Activated naive CD4-positive, alpha-beta T cell (primary cell): ENCODE measurements at places on chromosomes 5 and 9.

GRCh38 chr9:137632230-137633161, 13.7 kb downstream of the EHMT1 start:
- DNase-seq, result no peak

DNA sequence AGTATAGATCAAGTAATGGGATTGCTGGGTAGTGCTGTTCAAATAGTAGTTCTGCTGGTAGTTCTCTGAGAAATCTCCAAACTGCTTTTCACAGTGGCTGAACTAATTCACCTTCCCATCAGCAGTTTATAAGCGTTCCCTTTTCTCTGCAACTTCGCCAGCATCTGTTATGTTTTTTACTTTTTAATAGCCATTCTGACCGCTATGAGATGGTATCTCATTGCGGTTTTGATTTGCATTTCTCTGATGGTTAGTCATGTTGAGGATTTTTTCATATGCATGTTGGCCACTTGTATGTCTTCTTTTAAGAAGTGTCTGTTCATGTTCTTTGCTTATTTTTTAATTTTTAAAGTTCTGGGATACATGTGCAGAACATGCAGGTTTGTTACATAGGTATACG, 279.2 kb upstream of the NREP start:
- no peak for DNase-seq

- DNase-seq, result no peak
These were observed 50.7 kb downstream of the PPP2R2B start for GRCh38 chr5:146827901-146828300.

DNA sequence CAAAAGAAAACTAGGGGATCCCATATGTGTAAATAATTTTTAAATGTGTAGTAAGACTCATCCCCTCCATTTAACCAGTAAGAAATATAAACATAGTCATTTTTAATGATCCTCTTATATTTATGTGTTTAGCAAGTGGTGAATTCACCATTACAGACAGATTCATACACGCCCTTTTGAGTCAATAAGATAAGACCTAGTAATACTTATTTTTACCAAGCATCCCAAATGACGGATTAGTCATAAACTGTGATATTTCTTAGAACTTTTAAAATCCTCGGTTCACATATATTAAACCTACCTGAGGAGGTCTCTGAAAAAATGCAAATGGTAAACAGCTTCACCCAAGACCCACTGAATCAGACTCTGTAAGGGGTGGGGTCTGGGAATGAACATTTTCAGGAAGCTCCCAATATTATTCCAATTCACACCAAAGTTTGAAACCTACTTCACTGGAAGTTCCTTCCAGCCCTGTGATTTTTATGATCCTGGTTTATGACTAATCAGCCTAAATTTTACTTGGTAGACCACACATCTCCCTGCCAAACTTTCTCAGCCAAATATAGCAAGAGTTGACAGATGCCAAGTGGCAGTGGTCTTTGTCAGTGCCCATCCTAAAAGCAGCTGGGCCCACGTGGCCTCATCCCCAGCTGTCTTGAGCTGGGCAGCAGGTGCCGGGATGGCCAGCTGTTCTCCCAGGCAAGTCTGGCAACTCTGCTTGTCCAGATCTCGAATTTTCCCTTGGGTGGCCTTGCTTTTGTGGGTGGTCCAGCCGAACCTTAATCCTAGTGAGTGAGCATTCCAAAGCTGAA, 559.0 kb upstream of the RGMB start:
- DNase-seq, result no peak

- DNase-seq, result no peak
These were observed 5.2 kb upstream of the FCN2 start for GRCh38 chr9:134875371-134875770.

DNA sequence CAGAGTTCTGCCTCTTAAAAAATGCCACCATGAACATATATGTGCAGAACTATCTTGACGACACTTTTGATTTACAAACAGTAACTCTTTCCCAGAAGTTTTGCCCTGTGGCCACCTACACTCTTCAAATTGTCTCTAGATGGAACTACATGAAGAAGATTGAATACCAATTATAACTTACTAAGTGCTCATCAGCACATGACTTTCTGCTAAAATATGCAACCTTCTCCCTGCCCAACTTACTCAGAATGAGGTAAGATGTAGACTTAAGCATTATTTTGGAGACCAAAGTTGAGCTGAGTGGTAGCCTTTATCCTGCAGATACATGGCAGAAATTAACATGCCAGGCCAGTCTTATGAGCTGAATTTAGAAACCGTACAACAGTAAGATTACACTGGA, 105.4 kb downstream of the SEMA5A start:
- DNase-seq, result no peak

GRCh38 chr5:18003784-18004183, 369.5 kb downstream of the TAF11L14 start:
- no peak for DNase-seq

DNA sequence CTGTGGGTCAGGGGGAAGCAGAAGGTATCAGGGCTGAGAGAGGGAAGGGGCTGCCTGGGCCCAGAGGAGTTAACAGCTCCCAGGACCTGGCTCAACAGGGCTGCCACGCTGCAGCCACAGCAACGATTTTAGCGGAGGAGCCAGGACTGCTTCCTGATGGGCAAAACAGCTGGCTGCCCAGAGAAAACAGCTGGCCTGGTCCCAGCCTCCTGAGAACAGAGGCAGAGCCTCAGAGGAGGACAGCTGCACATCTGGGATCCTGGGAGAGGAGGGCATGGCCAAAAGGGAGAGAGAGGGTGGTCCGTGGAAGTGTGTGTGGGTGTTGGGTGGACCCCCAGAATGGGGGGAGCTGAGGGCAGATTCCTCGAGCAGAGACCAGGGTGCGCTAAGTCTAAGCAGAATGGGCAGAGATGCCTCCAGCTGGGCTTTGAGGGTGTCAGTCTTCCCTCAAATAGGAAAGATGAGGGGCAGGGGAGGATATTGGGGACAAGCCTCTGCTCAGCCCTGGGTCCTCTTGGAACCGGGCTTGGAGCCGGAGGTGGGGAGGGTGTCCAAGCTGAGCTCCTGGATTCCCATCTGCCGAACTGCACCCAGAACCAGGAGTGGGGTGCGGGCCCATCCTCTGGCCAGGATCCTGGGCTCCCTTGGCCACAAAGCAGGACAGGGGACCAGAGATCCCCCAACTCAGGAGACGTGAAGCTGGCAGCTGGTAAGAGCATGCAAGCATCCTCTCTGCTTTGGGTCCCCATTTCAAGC, 9.1 kb upstream of the CERCAM start:
- no peak for DNase-seq

DNA sequence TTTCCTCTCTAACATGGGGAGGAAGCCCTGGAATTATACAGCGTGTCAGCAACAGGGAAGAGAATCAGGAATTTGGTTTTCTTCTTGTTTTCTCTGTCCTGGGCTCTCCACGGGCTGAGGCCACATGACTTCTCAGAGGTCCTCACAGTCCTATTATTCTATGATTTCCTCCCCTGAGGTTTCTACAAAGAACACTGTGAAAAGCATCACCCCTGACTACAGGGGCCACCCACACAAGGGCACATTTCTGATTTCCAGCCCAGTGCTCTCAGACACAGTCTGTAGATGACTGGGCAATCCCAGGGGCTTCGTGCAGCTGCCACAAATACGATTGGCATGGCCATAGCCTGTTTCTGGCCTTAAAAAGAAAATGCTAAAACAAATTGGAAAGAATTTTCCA, 284.9 kb downstream of the CEMIP2 start:
- no peak for DNase-seq

DNA sequence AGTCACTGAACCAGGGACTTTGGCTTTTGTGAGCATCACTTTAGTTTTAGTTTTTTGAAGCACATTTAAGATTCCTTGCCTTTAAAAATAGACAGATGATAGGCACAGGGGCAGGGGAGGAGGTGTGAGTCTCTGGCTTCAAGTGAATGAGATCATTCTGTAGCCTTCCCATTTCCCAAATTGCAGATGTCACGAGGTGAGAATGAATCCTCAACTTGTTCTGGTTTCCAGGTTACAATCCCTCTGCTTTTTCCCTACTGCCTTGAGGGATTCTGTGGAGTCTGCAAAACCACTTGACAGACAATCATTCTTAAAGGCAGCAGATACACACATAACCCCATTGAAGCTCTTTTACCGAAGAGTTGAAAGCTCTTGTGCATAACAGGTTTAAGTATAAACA, 332.4 kb downstream of the DMAC1 start:
- DNase-seq, result no peak

- no peak for DNase-seq
These were observed 509.1 kb downstream of the RAB3C start for GRCh38 chr5:59091965-59092364.

DNA sequence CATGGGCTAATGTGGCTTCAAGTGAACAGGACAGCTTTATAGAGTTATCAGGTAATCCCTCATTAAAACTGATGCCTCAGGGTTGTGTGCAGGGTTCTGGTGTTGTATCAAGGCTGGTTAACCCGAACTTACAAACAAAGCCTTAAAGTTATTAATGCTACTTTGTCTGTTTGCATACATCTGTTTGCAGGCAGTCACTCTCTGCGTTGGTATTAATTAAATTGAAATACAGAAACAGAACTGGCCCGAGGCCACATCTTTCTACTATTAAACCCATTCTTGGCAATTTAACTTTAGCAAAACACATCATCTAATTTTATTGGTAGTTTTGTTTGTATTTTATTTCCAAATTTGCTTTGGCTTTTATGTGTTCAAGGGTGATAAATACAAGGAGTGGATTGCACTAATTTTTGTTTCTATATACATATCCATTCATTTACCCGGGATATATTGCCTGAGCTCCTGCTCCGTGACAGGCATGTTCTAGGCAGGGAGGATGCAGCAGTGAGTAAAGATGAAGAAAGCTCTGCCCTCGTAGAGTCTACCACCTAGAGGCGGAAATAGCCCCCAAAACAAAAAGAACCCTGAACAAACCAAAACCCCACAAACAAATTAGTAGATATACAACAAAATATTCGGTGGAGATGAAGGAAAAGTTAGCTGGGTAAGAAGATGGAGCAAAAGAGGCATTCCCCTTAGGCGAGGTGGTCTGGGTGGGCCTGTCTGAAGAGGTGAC, 164.2 kb downstream of the MACROH2A1 start:
- no peak for DNase-seq

- DNase-seq, result no peak
These were observed 51.0 kb upstream of the FGF10 start for GRCh38 chr5:44440186-44440585.

DNA sequence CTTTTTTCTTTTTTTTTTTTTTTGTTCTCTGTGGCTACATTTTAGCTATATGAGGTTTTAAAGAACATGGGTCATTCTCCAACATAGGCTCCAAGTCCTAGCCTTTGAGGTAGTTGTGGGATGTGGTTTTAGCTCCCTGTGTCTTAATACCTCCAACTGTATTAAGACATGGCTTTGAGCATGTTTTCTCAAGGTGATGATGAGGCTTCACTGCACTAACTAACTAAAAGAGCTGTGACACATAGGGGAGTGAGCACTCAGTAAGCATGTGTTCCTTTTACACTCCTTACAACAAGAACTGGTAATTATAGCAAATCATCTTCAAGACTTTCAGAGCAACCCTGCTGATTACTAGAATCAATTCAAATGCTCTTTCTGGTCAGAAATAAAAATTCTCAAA, 333.6 kb upstream of the CCNH start:
- no peak for DNase-seq

DNA sequence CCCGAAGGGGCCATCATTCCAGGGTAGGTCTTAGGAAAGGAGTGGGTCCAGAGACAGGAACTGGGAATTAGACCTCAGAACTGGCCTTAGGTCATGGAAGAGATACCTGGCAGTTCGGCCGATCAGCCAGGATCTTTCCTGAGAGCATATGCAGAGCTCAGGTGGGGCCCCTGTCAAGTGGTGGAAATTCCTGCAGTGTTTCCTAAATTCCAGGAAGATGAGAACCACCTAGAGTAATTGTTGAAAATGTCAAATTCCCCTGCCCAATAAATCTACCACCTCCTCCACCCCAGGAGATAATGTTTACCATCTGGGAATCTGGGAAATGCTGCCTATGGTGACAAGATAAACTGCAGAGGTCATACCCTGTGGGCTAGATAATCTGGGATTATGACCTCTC, 14.6 kb downstream of the TMEM171 start:
- DNase-seq, result no peak

GRCh38 chr5:54516051-54516655, 1.4 kb upstream of the SNX18 start:
- DNase-seq, result no peak

DNA sequence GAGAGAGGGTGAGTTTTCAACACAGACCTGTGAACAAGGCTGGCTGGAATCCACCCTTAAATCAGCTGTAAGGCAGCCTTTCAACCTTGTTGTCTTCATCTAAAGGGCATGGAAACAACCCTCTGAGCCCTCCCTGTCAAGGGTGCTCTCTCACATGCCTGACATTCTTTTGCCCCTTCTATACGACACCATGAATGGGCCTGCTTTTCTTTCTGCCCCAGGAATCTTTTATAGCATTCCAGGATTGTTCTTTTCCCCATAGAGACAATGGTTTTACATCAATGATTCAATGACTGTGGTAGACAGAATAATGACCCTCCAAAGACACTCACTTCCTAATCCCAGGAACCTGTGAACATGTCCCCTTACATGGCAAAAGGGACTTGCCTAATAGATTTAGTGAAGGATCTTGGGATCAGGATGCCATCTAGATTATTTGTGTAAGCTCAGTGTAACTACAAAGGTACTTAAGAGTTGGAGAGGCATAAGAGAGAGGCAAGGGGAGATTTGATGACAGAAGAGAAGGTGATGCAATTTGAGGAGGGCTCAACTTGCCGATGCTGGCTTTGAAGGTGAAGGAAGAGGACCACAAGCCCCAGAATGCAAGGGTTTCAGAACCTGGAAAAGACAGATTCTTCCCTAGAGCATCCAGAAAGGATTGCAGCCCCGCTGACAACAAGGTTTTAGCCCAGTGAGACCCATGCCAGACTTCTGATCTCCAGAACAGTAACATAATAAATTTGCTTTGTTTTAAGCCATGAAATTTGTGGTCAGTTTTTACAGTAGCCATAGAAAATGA, 29.2 kb upstream of the HMHB1 start:
- no peak for DNase-seq

- no peak for DNase-seq
These were observed 803.0 kb upstream of the ZNF608 start for GRCh38 chr5:125549322-125549911.

GRCh38 chr5:179802207-179802883, 4.3 kb downstream of the MGAT4B start:
- DNase-seq, result no peak

DNA sequence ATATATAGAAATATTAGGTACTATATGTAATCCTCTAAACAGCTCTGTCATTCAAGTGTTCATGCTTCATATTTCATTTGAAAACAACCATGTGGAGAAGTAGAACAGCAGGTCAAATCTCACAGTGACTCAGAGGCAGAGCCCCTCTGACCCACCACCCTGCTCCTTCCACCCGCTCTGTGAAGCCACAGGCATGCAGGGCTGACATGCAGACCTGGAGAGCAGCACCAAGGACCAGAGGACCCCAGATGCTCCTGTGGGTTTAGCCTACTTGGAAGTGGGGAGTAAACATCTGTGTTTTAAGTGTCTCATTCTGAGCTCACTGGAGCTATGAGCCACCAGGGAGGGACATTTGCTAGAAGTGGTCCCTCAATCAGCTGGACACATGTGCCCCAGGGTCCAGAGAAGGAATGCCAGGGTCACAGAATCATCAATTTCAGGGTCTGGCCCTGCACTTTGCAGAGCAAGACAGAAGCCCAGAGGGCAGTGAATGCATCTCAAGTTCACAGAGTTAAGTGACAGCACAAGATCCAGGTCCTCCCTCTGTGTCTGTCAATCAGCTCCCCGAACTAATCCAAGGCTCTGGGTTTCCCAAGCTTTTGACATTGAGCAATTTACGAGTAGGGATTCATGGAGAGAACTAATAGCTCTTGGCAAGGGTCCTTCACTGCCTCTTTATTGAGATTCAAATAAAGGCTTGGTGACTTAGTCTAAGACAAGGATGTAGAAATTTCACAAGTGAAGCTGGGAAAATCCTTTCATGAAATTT, 441.1 kb downstream of the SEMA5A start:
- no peak for DNase-seq
